ENCODE measurements at places on chromosomes 5 and 9.
A peak's percentile ranks its signal among the peaks of the same experiment; 100 is the strongest.

DNA sequence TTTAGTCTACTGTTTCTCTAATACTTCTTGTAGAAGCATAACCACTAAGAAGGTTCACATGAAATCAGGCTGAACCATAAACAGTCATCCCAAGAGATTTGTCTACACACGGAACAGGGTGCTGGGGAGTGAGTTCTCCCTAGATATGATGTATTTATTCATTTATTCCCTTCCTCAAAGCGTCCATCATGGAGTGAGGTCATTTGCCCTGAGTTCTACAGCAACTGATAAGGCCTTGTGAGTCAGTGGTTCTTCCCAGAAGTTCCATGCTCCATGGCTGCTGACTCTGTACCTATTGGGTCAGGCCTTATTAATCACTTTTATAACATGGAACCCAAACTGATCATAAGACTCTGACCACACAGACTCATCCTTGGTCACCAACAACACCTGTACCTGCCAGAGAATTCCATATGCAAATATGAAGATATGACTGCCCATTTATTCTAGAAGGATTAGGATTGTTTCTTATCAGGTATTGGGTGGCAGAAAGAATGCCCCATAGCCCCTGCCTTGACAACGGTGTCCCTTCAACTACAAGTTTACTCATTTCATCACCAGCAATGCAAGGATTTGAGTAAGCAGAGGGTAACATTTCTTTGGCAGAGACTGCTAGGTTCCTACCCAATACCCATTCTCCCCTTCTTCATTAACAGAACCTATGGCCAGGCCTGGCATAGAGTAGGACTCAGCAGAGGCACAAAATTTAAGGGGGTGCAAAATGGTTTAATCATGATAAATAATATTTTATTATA is 118.1 kb downstream of the LHFPL2 start:
- DNase-seq = no peak

- no peak for DNase-seq
Observed at GRCh38 chr9:94145640-94146039, 61.4 kb downstream of the PTPDC1 start.

DNA sequence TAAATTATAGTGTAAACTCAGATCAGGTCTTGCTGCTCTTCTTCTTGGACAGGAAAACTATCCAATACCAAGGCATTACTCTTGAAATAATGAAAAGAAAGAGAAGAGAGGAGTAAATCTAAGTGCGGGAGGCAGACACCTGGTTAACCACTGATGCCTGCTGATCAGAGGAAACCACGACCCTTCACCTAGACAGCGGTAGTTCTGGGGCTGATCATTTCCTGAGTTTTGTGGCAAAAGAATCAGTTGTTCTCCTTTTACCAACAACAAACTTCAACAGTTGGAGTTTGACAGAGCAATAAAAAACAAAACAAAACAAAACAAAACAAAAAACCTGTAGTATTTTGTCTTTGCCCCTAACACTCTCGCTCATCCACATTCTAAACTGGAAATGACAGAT is 3.0 kb downstream of the RLN1 start:
- peak; percentile 14 for DNase-seq

DNA sequence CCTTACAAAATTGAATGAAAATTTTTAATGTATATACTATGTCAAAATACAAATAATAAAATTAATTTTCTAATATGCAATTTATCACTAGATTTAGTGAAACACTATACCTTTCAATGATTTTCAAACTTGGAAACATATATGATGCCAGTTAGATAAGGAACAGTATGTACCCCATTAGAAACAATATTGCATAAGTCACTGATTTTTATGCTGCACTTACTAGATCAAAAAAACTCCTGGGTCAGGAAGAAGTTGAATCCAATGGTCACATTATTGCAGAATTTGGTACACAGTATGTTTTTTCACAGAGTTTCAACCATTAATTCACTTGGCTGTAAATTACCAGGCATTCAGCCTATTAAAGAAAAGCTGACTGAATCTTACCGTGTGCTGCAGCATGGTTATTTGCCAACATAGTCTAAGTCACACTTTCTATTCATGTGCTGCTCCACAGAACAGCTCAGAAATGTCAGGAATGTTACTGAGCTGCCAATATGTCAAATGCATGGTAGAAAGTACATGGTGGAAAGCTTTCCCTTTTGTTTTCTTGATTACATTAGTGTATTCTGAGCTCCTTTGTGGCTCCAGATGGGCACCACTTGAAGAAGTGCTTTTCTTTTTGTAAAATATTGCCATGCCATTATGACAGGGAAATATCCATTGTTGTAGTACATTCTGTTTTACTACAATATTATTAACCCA is 9.9 kb upstream of the PRR16 start:
- no peak for DNase-seq

DNA sequence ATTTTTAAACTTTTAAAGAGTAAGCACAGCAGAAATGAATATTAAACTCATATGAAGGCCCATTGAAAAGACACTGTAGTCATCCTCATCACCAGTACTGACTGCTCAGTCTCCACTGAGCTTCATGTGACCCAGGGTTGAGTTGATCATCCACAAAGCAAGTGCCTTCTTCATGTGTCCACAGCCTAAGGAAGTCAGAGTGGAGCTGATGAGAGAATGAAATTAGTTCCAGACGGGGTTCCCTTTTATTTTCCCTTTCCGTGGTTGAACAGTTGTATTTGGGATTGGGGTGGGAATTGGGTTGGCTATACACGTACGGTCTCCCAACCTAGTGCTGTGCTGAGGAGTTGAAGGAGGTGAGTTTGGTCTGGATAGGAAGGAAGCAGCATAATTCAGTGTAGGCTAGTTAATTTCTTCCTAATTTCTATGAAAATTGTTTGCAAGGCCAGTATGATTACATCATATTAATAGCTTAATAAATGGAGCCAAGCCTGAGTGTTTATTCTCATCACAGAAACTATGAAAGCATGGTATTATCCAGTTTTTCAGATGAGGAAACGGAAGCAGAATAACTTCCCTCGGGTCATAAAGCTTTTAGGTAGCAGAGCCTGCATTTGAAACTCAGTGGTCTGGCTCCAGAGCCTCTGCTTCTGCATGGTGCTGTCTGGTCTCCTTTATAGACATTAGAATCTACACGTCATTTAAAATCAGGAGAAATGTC is 103.9 kb upstream of the DMRT1 start:
- DNase-seq = no peak

DNA sequence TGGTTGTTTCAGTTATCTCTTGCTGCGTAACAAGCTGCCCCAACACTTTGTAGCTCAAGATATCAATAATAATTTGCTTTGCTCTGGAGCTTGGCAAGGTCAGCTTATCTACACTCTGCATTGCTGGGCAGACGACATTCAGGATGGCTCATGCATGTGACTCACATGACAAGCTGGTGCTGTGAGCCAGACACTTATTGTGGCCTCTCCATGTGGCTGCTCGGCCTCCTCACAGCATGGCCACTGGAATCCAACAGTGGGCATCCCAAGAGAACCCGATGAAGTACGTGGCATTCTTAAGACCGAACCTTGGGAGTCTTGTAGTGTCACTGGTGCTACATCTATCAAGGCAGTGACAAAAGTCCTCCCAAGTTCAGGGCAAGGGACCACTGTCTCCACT is 94.2 kb upstream of the MVB12B start:
- no peak for DNase-seq

DNA sequence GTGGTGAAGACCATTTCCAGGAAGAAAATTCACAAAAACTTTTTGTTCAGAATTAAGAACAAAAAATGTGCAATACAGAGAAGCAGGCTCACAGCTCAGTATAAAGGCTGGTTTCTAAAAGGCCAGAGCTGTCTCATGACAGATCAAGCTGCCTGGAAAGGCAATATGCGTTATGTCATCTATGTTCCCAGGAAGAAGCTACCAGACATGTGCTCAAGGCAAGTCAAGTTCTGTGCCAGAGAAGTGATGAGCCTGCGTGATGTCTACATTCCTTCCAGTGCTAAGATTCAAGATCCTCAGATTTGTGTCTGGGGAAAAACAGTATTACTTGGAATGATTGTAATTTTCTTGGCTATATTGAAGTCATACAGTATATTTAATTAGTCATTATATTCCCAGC is 104.3 kb downstream of the PDE4D start:
- no peak for DNase-seq

Measured in activated CD4-positive, alpha-beta T cell treated with anti-CD3 and anti-CD28 coated beads for 36 hours (primary cell).